ENCODE measurements at places on chromosomes 13 and 19. TPM values are rescaled to one million over a fixed set of nuclear protein-coding genes. Genes with fewer than 3 reads are reported as not detected.

Gene CD177
- total RNA-seq = 1.4 TPM

Gene GNG8
- total RNA-seq = not detected

Gene COMP
- total RNA-seq = 31.8 TPM

Gene NANOS3
- total RNA-seq = 0.78 TPM

Gene ZNF90
- total RNA-seq = 0.94 TPM

Gene DIS3
- 18.1 TPM for total RNA-seq

- DNase-seq = no peak
Observed at GRCh38 chr19:32415669-32416068, 10.1 kb downstream of the DPY19L3 start.

GRCh38 chr13:46012404-46012803 is 40.1 kb downstream of the ZC3H13 start:
- no peak for DNase-seq

DNA sequence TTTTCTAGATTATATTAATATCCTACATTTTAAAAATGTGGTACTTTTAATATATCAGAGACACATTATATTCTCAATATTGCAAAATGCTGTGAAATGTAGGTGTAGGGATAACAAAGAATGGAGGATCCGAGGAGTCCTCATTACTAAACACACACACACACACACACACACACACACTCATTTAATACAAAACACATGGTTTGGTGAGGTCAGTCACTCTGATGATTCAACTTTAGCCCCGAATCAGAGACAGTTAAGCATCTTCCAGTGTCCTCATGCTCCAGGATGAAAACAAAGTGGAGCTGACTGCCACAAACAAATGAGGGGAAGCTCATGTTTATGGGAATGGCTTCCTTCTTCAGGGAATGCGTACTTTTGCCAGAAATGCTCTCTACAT is 147.5 kb downstream of the CYSLTR2 start:
- DNase-seq = no peak

GRCh38 chr13:20851844-20852402 is 50.6 kb downstream of the XPO4 start:
- no peak for DNase-seq

DNA sequence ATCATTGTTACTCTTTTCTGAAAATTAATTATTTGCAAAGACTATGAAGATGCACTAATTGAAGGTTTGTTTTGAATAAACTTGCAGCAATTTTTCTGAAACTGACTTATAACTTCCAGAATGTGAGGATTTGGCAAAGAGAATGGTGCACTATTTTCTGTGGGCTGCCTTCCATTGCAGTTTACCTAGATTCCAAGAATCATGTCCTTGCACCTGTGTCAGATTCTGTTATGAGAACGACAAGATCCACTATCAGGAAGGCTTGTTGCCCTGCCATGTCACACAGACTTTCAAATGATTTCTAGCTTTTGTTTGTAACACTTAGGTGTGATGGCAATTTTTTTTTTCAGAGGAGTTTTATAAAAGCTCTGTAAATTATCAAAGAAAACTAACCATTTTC is 5.6 kb upstream of the SLAIN1 start:
- no peak for DNase-seq

- DNase-seq = no peak
Observed at GRCh38 chr13:79479882-79480281, 1.1 kb upstream of the NDFIP2 start.

- DNase-seq = no peak
Observed at GRCh38 chr13:53020764-53021335, 7.8 kb upstream of the OLFM4 start.

DNA sequence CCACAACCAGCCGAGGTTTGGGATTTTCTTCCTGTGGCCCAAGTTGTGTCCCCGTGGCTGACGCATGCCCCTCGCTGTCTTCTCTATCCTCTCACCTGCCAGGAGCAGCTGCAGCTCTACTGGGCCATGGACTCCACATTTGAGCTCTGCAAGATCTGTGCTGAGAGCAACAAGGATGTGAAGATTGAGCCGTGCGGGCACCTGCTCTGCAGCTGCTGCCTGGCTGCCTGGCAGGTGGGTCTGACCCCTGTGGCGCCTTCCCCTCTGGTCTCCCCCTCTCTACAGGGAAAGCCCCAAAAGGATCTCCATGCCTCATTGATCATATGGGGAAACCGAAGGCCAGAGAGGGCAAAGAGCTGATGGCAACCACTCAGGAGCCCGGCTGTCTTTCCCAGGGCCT is 14.6 kb downstream of the CBLC start:
- no peak for DNase-seq

DNA sequence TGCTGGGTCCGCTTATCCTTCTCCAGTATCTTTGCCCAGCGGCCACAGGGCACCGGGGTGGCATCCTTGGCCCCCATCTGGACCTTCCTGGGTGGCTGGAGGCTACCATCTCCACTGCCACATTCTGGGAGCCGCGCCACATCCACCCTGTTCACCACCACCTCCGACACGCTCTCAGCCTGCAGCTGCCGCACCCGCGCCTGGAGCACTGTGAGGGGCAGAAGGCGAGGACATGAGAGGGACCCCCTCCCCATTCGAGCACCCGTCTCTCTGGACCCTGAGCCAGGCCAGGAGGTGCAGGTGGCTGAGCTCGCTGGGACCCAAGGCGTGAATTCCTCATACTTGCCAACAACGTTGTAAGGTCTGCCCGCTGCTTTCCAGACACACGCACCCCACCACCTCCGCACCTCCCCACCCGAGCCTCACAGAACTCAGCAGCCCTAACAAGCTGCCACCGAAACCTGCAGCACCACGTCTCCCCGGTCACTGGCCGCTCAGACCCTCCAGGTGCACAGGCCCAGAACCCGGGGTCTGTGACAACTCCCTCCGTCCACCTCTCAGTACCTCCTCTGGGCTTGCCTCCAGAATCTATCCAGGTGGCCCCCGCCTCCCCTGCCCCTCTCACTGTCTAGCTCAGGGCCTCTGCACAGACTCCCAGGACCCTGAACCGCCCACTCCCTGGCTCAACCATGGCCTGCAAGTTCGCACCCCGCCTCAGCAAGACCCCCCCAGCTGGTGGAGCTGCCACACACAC is 3.2 kb downstream of the POLRMT start:
- no peak for DNase-seq

GRCh38 chr13:100809129-100809390 is 134.5 kb upstream of the TMTC4 start:
- no peak for DNase-seq

- no peak for DNase-seq
Observed at GRCh38 chr13:105547851-105548250, 987.6 kb downstream of the EFNB2 start.

DNA sequence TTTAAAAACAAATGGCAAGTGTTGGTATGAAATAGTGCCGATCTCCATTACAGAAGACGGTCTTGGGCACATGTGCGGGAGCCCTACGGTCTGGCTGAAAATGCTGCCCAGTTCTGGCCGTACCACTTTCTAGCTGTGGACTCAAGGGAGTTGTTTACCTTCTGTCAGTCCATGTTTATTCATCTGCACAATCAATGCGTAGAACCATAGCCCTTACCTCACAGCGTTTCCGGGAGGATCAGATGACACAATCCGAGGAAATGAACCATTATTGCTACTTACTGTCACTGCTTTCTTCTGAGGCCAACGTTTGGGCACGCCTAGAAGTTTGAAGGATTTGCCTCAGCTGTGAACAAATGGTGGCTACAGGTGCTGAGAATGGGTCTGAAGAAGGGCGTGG is 31.2 kb downstream of the GADD45B start:
- no peak for DNase-seq

- no peak for DNase-seq
Observed at GRCh38 chr13:94662274-94662945, 49.9 kb downstream of the SOX21 start.

Measured in cardiac septum (tissue), 1 donor.